Fibroblast of lung (primary cell): ENCODE measurements at places on chromosomes 6 and 20.

GRCh38 chr6:15244620-15245360 lies 1.1 kb upstream of the JARID2 start:
- DNase-seq: peak; percentile 75

DNA sequence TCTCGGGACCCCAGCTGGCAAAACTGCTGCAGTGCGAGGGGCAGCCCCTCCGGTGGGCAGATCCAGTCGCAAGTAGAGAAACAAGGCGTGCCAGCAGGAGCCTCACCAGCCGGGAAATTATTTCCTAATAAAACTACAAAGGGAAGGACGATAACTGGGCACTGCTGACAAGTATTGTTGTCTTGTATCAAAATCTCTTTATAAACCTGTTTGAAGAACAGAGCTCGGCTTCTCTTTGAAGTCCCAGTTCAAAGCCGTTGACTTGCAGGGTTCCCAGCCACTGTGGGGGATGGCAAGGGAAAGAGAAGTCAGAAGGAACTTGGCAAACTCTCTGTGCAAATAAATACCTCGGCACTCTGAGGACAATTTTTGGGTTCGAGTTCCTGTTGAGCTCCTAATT lies 504.5 kb downstream of the CD83 start:
- no peak for DNase-seq

DNA sequence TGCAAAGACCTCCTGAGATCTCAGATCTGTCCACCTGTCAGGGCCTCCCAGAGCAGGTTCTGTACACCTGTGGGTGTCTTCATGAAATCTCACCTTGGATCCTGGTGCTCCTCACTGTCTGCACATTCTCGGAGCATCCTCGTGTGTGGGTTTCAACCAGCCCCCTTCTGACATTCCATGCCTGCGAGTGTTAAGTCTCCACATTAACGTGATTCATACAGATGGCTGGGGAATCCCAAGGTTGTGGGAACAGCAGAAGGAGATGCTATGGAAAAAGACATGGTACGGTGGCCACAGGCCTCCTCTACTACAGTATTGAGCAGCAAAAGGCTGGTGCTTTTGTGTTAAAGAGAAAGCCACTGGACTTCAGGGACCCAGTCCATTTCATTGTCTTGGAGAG lies 556.5 kb downstream of the DHX35 start:
- DNase-seq: no peak

DNA sequence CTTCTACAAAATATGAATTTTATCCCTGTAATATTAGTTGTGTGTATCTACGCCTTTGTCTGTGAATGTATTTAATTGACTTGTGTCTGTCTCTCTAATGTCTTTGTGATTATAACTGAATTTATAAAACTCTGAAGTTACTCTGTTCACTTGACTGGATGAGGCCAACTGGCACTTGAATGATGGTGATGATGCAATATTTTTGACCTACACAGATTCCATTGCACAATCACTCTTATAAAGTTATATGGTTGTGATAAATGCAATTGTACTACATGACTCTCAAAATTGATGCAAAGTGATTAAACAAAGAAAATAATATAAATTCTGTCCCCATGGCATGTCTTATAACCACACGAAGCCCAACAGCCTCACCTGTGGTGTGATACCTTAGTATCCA lies 287.3 kb upstream of the PLN start:
- DNase-seq: no peak

- no peak for DNase-seq
Measured at GRCh38 chr6:2029952-2030351, 215.5 kb downstream of the GMDS start.

- no peak for DNase-seq
Measured at GRCh38 chr6:160457823-160458222, 109.6 kb downstream of the SLC22A3 start.

GRCh38 chr6:166031275-166031674 lies 136.4 kb downstream of the TBXT start:
- no peak for DNase-seq
